ENCODE measurements at places on chromosomes 5 and 9.

DNA sequence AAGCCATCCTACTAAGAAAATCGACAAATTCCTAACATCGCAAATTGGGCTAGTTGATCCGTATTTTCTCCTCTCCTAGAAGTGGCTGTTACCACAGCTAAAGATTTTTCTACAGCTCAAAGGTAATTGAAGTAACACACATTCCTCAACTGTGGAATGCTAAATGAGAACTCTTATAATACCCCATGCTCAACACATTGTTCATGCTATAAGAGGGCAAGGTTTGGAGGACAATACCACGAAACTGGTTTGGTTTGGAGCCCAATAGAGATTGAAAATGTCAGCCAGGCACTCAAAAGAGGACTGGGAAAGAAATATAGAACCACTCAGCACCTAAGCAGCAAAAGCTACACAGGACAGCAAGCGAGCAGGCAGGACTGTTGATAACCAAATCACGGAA is 10.1 kb downstream of the TXN start:
- no peak for DNase-seq

GRCh38 chr5:158923799-158924551 is 175.7 kb downstream of the EBF1 start:
- no peak for DNase-seq

DNA sequence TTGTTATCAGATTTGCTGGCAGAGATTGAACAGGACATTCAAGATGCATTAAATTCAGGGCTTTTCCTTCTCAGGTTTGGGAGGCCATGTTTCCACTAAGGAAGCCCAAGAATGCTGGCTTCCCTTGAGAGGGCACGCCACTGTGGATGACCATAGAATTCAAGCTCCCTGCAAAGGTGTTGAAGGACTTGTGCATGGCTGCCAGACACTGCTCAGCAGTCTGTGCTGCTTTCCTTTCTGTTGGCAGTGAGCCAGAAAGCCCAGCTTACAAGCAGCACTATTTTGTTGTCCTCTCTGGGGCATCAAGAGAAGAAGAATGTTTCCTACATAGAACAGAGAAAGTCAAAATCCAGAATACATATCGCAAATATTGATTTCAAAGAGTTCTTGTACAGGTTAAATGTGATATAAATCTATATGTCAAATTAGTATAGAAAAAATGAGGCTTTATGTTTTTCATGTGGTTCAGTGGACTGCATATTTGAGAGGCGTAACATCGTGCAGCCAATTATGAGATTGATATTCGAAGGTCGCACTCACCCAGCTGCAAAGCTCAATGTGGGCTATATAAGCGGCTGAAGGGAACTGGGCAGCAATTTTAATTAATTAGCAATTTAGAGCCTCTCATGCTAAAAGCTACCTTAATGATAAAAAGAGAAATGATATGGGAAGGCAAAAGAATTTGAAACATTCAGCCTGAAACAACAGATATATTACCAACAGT is 103.1 kb upstream of the ISL1 start:
- no peak for DNase-seq

GRCh38 chr5:79172269-79172668 is 60.7 kb downstream of the BHMT start:
- DNase-seq: no peak

- DNase-seq: no peak
Observed at GRCh38 chr5:40502736-40503135, 177.0 kb upstream of the PTGER4 start.

GRCh38 chr9:17744786-17745185 is 165.9 kb downstream of the SH3GL2 start:
- peak; percentile 24 for DNase-seq
